Renal cortical epithelial cell (primary cell): ENCODE measurements at places on chromosomes 3 and 15. TPM values are rescaled to one million over a fixed set of nuclear protein-coding genes. Genes with fewer than 3 reads are reported as not detected.

The OIP5 gene
- 0.60 and 6.1 TPM in 2 replicates for total RNA-seq

The SPESP1 gene
- 0.75 and 4.3 TPM in 2 replicates for total RNA-seq

The SLCO2A1 gene
- 0.69 and 1.0 TPM in 2 replicates for total RNA-seq

The SPTBN5 gene
- 0.35 and 2.5 TPM in 2 replicates for total RNA-seq

The AADACL2 gene
- not detected in 2 replicates for total RNA-seq

The LTF gene
- 1.7 and 299 TPM in 2 replicates for total RNA-seq

The PXYLP1 gene
- total RNA-seq = 20.1 and 20.3 TPM in 2 replicates

The IL16 gene
- 0.05 and 0.69 TPM in 2 replicates for total RNA-seq

The C3orf18 gene
- 7.3 and 11.1 TPM in 2 replicates for total RNA-seq

The TP63 gene
- under 0.01 and 0.52 TPM in 2 replicates for total RNA-seq

The FMN1 gene
- 4.0 and 7.8 TPM in 2 replicates for total RNA-seq

The SENP8 gene
- total RNA-seq = 2.6 and 5.6 TPM in 2 replicates

The PRICKLE2 gene
- total RNA-seq = 27.1 and 56.1 TPM in 2 replicates

The ERICH6 gene
- 0.35 TPM in 1 of 2 replicates, not detected in the other for total RNA-seq

The POTEB3 gene
- total RNA-seq = not detected in 2 replicates

The ERC2 gene
- total RNA-seq = 3.1 and 6.2 TPM in 2 replicates

The MORC1 gene
- total RNA-seq = under 0.01 and 0.05 TPM in 2 replicates

The MASP1 gene
- total RNA-seq = 0.52 and 3.5 TPM in 2 replicates

The OPA1 gene
- 77.3 and 87.4 TPM in 2 replicates for total RNA-seq

The SOX14 gene
- not detected in 2 replicates for total RNA-seq

The ZNF502 gene
- 6.1 and 7.2 TPM in 2 replicates for total RNA-seq
